ENCODE measurements at places on chromosomes 3 and 15.

DNA sequence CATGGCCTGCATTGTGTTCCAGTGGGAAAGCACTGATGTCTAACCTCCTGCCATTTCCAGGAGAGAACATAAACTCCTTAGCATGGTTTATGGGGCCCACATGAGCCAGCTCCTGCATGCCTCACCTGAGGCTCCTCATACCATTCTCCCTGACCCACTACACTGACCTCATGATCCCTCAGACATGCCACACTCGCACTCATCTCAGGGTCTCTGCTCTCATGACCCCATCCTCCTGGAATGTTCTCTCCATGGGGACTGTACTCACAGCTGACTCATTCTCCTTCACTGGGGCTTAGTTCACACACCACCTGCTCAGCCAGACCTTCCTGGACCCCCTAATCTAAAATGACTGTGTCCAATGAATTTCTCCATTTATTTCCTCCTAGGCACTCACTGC, 4.0 kb upstream of the LMCD1 start:
- no peak for DNase-seq

GRCh38 chr3:134802428-134803050, 7.5 kb downstream of the EPHB1 start:
- no peak for DNase-seq

- DNase-seq = no peak
Observed at GRCh38 chr3:179837374-179837773, 184.5 kb downstream of the USP13 start.

DNA sequence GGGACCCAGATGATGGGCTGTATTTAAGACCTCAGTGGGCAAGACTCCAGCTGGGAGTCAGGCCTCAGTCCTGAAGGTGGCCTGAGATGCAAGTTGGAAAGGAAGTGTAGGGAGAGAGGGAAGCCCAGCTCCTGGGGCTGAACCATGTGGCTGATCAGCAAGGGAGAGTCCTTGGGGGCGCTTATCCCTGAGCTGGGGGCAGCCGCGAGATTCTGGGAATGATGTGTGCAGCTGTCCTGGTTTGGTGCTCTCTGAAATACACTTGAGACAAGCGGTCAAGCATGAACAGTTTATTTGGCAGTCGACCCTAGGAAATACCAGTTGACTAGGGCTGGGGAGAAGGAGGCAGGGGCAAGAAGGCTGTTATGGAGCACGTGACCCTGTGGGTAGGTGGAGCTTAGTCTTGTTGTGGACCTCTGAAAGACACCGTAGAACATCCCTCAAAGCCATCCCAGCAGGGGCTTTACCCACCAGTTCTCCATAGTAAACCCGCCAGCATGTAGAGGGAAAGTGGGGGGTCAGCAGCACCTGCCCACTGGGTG, 41.8 kb upstream of the SLC6A11 start:
- no peak for DNase-seq

- no peak for DNase-seq
Observed at GRCh38 chr15:79060175-79060574, 30.4 kb downstream of the RASGRF1 start.

GRCh38 chr3:113136071-113136470, 75.3 kb upstream of the BOC start:
- DNase-seq = no peak

DNA sequence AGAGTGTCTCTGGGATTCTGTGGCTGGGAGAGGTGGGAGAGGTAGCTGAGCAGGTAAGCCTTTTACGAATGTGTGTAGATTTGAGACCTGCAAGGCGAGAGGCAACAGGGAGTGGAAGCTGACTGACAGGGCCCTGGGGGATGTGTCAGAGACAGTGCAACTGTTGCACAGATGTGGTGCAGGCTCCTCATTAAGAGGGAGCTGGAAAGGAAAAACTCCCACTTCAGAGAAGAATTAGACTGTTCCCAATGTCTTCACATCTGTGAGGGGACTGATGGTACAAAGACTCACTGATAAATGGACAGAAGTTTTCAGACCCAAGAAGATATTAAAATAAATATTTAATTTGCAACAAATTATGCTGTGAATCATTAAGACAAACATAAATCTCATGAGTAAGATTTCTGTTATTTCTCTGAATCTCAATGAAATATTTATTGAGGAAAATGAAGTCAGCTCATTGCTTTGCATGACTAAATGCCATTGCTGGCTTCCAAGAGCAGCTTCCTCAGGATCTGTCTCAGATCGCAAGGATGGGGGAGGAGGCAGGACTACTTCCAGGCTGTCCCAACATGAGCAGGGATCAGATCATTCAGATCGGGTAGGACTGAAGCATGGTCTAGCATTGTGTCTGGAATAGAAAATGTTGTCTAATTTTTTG, 127.3 kb upstream of the ROPN1 start:
- no peak for DNase-seq

DNA sequence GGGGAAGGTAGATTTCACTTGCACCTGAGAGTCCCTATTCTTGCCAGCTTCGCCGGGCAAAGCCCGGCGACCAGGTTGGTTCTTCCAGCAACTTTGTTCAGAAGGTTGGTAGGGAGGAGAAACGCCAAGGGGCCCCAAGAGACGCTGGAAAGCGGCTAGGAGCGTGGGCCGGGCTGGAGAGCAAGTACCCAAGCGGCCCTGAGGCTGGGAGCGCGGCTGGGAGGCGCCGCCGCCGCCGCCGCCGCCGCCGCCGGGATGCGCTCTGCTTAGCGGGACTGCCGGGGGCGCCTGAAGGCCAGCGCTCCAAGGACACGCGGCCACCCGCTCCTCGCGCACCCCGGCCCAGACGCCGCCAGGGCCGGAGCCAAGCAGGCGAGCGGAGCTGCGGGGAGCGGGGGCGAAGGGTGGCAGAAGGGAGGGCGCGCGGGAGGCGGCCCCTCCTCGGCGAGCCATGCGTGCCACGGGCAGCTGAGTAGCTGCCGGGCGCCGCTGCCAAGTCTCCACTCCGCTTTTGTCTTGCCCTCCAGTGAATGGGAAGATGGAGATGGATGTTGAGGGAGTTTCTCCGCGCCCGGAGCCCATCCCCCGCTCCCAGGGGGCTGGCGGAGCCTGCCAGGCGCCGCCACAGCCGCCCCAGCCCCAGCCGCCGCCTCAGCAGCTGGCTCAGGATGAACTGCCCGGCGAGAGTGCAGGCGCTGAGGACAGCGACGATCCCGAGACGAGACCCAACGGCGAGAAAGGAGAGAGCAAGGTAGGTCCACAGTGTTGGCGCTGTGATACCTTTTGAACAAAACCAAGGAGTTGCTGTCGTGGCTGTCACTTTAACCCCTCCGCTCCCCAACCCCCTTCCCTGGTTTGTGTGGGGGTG, 227.4 kb upstream of the AZI2 start:
- DNase-seq = no peak

DNA sequence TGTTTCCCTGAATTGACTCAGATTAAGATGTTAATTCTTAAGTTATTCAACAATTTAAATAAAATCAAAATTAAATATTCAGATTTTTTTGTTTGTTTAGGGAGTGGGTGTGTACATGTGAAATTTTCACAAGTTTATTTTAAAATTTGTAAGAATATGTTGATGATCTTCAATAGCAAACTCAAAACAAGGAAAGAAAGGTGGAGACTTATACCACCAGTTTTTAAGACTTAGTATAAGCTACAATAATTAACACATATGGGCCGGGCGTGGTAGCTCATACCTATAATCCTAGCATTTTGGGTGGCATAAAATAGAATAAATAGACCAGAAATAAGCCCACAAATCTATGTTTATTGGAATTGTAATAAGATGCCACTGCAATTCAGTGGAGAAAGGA, 1084.5 kb downstream of the ROBO1 start:
- no peak for DNase-seq

- no peak for DNase-seq
Observed at GRCh38 chr15:83090465-83090864, 17.0 kb upstream of the TM6SF1 start.

DNA sequence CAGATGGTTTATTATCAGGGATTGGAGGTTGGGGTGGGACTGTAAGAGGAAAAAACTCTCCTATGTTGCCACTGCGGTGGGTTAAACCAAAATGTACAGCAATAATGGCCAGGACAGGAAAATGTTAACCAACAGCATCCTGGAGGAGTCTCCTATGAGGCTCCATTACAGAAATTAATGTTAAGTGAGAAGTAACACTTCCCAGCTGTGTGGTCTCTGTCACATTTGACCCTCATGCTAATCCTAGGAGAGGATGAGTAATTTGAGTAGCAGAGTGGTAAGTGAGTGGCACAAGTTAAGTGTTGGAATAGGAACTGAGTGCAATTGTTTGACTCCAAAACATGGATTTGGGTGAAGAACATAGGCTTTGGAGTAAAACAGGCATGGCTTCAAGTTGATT, 39.0 kb downstream of the ARHGEF3 start:
- DNase-seq = no peak

GRCh38 chr3:183868796-183869195, 15.9 kb downstream of the PARL start:
- DNase-seq = no peak

GRCh38 chr3:42773409-42773751, 327 bp upstream of the CCDC13 start:
- no peak for DNase-seq

DNA sequence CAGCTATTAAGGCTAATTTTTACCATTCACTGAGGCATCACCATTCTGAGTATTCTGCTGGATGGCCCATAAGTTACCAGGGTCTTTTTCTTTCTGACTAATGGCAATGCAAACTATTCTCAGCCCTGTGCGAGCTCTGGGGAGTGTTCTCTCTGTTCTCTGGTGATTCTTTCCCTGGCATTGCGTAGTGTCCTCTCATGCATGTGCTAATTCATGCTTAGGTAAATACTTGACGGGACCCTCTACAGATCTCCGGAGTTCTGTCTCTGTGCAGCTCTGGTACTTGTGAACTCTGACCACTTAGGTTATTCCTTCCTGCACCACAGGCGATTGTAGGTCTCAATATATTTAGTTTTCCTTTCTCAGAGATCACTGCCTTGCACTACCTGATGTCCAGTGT, 34.8 kb downstream of the UBE2E1 start:
- no peak for DNase-seq

DNA sequence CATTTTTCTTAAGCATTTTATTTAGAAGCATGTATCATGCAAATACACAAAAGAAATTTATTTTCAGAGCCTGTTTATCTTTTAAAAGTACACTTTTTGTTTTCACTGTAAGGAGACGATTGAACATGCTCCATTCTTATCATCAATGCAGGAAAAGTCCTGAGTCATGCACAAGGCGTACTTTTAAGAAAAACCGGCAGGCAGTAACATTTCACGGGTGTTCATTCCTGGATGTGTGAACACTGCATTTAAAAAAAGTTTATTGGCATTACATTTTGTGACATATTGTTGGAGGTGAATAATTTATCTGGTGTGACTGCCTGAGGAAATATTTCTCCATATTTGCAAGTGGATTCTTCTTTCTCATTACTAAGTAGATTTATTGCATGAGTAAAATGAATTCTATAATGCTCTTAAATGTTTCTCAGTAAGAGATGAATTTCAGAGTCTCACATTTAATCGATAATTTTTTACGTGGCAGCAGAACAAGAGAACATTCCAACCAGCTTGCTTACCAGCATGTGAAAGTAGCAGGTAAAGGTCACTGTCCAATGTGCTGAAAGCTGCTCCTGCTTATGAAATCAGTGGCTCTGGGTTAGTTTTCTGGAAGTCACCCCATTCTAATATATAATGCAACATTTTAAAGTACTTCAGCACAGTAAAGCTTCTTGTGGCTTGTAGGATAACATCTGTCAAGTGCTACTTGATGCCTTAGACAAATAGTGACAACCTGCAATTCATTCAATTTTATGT, 87.0 kb downstream of the SV2B start:
- DNase-seq = no peak

GRCh38 chr3:132787616-132788300, 65.5 kb upstream of the NPHP3 start:
- DNase-seq = no peak

DNA sequence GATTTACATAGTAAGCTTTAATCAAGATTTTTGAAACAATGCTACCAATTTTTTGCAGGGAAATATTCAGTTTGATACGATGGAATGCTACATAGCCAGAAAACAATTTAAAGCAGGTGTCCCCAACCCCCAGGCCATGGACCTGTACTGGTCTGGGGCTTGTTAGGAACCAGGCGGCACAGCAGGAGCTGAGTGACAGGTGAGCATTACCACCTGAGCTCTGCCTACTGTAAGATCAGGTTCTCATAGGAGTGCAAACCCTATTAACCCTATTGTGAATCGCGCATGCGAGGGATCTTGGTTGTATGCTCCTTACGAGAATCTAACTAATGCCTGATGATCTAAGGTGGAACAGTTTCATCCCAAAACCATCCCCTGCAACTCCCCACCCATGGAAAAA, 322.6 kb upstream of the NECTIN3 start:
- DNase-seq = no peak

DNA sequence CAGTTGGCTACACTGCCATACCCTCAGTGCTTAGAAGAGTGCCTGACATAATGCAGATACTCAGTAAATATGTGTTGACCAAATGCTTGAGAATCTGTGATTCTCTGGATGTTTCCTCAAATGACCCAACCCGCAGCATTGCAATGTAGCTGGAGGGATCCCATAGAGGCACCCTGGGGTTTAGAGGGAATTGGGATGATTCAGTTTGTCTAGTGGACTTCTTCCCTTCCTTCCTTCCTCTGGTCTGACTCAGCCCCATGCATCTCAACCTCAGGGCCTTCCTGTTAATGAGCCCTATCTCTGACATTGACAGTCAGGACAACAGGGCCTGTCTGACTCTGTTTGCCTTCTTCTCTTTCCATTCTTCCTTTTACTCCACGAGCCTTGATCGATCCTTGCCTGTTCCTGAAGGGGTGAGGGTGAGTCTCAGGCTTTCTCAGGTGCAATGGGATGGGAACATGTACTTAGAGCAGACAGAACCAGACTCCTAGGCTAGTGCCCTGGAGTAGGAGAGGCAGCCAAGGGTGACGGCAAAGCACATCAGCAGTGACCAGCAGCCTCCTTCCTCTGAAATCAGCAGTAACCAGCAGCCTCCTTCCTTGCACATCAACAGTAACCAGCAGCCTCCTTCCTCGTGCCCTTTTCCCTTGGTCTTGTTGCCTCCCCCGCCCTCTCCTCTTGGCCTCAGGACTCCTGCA, 78.2 kb downstream of the DGKG start:
- no peak for DNase-seq

- DNase-seq = no peak
Observed at GRCh38 chr15:60121845-60122244, 117.7 kb downstream of the FOXB1 start.

DNA sequence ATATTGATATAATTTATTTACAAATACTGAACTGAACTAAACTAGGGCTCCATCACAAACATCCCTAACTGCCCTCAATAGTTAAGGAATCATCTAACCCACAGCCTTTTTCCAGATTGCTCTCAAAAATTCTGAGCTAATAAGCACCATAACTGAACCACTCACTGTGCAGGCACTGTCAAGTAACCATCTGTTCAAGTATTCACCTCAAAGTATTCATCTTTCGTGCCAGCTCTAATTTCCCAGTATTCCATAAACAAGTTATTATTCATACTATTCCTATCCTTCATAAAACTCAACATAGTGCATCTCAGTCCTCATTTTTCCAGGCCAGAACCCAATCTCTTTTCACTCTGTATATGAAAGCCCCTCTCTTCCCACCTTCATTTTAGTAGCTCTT, 41.1 kb downstream of the THBS1 start:
- DNase-seq = no peak

GRCh38 chr3:157938154-157938779, 168.0 kb downstream of the SHOX2 start:
- no peak for DNase-seq
